Sigmoid colon (tissue), 7 donors: ENCODE measurements at places on chromosomes 16 and 17. TPM values are rescaled to one million over a fixed set of nuclear protein-coding genes. Genes with fewer than 3 reads are reported as not detected.

ST6GALNAC1 gene
- total RNA-seq, result 4.6 TPM

GPR139 gene
- total RNA-seq, result not detected

MRPL58 gene
- 67.9 TPM for total RNA-seq

HOXB8 gene
- total RNA-seq, result not detected

IST1 gene
- 173 TPM for total RNA-seq

VAT1 gene
- 164 TPM for total RNA-seq

KRTAP3-1 gene
- not detected for total RNA-seq

- no peak for DNase-seq
- H3K27ac ChIP-seq, result no peak overlapping the region
- H3K27me3 ChIP-seq, result no peaks in the 10 kb centered on the region
- H3K4me1 ChIP-seq, result no peaks in the 10 kb centered on the region
Observed at GRCh38 chr17:33049781-33050414, 58.3 kb downstream of the SPACA3 start.

GRCh38 chr16:67399749-67400704 is 6.7 kb upstream of the TPPP3 start:
- no peak overlapping the region for H3K4me3 ChIP-seq
- H3K27ac ChIP-seq, result no peak overlapping the region
- no peak for DNase-seq
- H3K27me3 ChIP-seq, result peaks cover 6% of the 10 kb centered on the region

DNA sequence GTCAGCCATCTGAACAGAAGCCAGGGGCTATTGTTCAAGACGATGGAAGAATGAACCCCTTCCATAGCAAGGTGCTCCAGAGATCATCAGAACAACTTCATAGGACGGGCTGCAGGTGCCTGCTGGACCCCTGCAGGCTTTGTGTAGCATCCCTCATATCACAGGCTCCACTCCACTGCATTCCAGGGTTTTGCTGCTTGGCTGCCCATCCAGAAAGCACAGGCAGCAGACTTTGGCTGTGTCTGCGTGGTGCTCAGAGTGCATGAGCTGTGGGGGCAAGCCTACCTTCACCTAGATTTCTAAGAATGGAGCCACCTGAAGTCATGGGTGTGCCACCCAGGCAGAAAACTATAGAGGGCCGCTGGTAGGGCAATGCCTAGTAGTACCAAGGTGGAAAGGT is 93.9 kb upstream of the NLRP1 start:
- no peak overlapping the region for H3K27ac ChIP-seq
- H3K4me3 ChIP-seq, result no peak overlapping the region
- H3K27me3 ChIP-seq, result peaks cover 5% of the 10 kb centered on the region
- no peak for DNase-seq
- no peaks in the 10 kb centered on the region for H3K36me3 ChIP-seq

- no peak for DNase-seq
- H3K4me1 ChIP-seq, result no peaks in the 10 kb centered on the region
- H3K27ac ChIP-seq, result no peak overlapping the region
- peaks cover 55% of the 10 kb centered on the region for H3K36me3 ChIP-seq
Observed at GRCh38 chr16:89283449-89283848, 65.9 kb downstream of the ZNF778 start.

GRCh38 chr16:81544700-81545271 is 100.2 kb downstream of the CMIP start:
- H3K27me3 ChIP-seq, result no peaks in the 10 kb centered on the region
- no peak for DNase-seq
- H3K4me3 ChIP-seq, result no peak overlapping the region
- H3K36me3 ChIP-seq, result no peaks in the 10 kb centered on the region
- no peak overlapping the region for H3K27ac ChIP-seq

DNA sequence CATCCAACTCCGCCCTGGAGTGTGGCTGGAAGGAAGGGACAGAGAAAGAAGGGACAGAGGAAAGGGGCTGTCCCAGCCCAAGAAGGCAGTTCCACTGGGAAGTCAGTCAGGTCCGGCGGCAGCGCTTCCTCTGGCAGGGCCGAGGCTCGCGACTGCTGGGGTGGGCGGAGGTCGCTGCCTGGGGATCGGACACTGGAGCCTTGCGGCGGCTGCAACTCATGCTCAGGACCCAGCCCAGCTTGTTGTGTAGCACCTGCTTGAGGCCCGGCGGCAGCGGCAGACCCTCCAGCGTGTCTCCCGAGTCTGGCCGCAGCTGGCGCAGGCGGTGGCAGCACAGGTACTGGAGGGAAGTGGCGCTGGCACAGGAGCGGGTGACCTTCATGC is 4.0 kb upstream of the MRPS34 start:
- H3K27me3 ChIP-seq, result no peaks in the 10 kb centered on the region
- H3K4me1 ChIP-seq, result peaks cover 42% of the 10 kb centered on the region
- no peak overlapping the region for H3K27ac ChIP-seq
- no peak overlapping the region for H3K4me3 ChIP-seq
- no peak for DNase-seq
- peaks cover 64% of the 10 kb centered on the region for H3K36me3 ChIP-seq

GRCh38 chr17:38702916-38703741 is 1.9 kb upstream of the MLLT6 start:
- no peak for DNase-seq
- H3K27ac ChIP-seq, result peak overlapping the region; percentile 98
- peaks cover 5% of the 10 kb centered on the region for H3K36me3 ChIP-seq
- H3K4me1 ChIP-seq, result peaks cover 53% of the 10 kb centered on the region
- peak overlapping the region; percentile 95 for H3K4me3 ChIP-seq
- no peaks in the 10 kb centered on the region for H3K27me3 ChIP-seq

DNA sequence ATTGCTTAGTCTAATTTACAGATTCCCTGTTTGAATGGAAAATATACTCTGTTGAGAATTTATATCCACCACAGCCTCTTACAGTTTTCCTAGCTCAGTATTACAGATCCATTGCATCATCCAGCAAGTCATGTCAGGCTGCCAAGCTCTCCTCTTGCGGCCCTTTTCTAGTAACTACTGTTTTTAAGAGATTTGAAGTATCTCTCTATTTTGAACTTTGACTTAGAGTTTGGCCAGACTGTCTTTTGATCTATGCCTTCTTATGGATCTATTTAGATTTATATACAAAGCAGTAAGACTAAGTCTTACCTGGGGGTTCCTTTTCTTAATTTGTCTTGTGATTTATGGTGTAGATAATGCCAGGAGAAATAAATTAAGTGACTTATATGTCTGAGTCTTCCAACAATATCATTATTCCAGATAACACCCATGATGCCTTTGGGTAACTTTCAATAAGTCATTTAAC is 53.1 kb upstream of the ABCC11 start:
- H3K4me3 ChIP-seq, result no peak overlapping the region
- no peaks in the 10 kb centered on the region for H3K27me3 ChIP-seq
- DNase-seq, result no peak
- peaks cover 97% of the 10 kb centered on the region for H3K36me3 ChIP-seq
- no peaks in the 10 kb centered on the region for H3K4me1 ChIP-seq
- no peak overlapping the region for H3K27ac ChIP-seq

DNA sequence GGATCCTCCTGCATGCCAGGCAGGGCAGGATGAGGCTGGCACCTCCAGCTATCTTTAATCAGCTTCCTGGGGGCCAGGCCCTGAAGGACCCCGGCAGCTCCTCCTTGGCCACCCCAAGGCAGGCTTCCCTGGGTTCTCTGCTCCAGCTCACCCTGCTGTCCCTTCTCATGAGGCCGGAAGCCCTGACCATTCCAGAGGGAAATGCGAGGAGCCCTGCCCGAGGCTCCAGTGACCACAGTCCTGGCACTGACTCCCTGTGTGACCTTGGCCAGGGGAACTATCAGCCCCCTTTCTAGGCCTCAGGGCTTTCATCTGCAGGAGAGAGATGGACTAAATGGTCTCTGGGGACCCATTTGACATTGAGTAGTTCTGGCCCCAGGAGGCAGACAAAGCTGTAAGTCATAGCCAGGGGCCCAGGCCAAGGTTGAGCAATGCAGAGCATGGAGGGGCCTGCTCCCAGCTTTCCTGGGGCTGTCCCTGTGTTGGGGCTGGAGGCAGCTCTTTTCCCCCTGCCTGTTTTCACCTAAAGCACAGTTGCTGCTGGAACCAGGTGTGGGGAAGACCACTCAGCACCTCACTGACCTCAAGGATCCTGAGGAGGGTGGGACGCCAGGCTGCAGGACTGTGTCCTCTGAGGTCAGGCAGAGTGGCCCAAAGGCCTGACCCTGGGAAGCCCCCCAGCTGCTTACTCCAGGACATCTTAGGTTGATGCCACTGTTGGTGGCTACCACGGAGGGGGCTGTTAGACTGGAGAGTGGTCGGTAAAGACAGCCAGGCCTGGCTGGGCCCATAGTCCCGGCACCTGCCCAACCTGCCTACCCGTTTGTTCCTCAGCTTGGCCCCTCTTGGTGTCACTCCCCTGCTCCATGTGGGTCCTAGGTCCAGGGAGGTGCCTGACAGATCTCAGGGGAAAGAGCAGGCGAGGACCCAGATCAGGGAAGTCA is 8.1 kb downstream of the KCNH6 start:
- no peak for DNase-seq
- no peaks in the 10 kb centered on the region for H3K4me1 ChIP-seq
- no peaks in the 10 kb centered on the region for H3K36me3 ChIP-seq

GRCh38 chr17:15742921-15743320 is 10.8 kb downstream of the TBC1D26 start:
- DNase-seq, result no peak
- no peak overlapping the region for H3K4me3 ChIP-seq
- no peaks in the 10 kb centered on the region for H3K4me1 ChIP-seq
- H3K27ac ChIP-seq, result no peak overlapping the region
- no peaks in the 10 kb centered on the region for H3K27me3 ChIP-seq

GRCh38 chr17:27384261-27384701 is 72.0 kb upstream of the KSR1 start:
- H3K27me3 ChIP-seq, result no peaks in the 10 kb centered on the region
- no peaks in the 10 kb centered on the region for H3K36me3 ChIP-seq
- H3K4me3 ChIP-seq, result no peak overlapping the region
- H3K4me1 ChIP-seq, result peaks cover 37% of the 10 kb centered on the region
- H3K27ac ChIP-seq, result peak overlapping the region; percentile 63

DNA sequence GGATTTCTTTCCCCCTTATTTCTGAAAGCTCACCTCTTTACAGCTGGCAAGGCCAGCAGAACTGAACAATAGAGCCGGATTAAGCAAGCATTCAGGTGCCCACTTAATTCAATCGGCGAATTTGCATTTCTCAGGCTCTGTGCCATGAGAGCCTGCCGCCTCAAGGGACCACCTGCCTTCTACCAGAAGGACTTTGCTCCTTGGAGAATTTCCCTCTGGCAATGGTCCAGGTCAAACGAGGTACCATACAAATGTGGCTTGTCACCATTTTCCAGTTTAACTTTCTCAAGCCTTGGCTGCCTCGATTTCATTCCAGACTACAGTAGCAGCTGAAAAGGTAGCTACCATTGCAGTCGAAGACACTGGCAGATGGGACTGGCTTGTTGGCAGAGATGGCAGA is 534.0 kb downstream of the MAF start:
- H3K27ac ChIP-seq, result no peak overlapping the region
- no peaks in the 10 kb centered on the region for H3K27me3 ChIP-seq
- no peak for DNase-seq
- no peaks in the 10 kb centered on the region for H3K36me3 ChIP-seq

- H3K4me3 ChIP-seq, result no peak overlapping the region
- H3K36me3 ChIP-seq, result no peaks in the 10 kb centered on the region
- H3K27ac ChIP-seq, result no peak overlapping the region
- DNase-seq, result peak; percentile 28
- peaks cover 20% of the 10 kb centered on the region for H3K4me1 ChIP-seq
Observed at GRCh38 chr17:39757931-39758873, 20.5 kb downstream of the GRB7 start.

DNA sequence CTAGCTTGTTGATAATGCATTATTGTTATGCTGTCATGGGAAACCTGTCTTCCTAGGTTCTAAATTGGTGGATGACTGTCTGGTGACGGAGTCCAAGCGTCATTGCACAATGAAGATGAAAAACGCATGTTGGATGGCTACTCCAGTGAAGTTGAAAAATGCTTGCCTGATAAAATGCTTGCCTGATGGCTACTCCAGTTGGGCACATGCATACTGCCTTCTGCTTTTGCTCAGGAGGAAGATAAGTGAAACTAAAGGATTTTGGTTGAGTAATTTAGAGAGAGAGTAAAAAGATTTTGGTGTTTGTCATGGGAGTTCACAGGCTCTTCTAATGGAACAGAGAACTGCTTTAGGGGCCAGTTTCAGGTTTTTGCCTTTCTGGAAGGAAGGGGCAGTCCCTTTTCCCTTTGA is 118.6 kb downstream of the PRKCA start:
- peak overlapping the region; percentile 67 for H3K27ac ChIP-seq
- no peak overlapping the region for H3K4me3 ChIP-seq
- H3K27me3 ChIP-seq, result no peaks in the 10 kb centered on the region
- no peak for DNase-seq
- H3K4me1 ChIP-seq, result peaks cover 34% of the 10 kb centered on the region

DNA sequence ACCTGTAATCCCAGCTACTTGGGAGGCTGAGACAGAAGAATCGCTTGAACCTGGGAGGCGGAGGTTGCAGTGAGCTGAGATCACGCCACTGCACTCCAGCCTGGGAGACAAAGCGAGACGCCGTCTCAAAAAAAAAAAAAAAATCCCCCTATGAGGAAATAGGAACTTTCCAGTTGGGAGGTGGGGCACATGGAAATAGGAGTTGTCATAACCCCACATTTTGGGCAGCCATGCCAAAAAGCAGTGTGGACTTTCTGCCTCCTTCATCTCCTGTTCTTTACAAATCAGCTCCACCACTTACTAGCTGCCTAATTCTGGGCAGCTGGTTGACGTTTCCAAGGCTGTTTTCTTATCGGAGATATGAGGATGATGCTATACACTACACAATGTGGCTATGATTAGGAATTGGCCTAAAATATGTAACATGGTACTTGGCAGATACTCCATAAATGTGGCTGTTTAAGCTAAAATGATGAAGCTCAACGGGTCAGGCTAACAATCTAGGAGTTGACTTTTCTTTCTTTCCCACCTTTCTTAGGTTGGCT is 21.5 kb upstream of the CCL5 start:
- H3K27ac ChIP-seq, result no peak overlapping the region
- H3K4me1 ChIP-seq, result no peaks in the 10 kb centered on the region
- H3K4me3 ChIP-seq, result no peak overlapping the region
- no peaks in the 10 kb centered on the region for H3K36me3 ChIP-seq

GRCh38 chr17:427327-427726 is 74.7 kb upstream of the RPH3AL start:
- no peak for DNase-seq
- H3K27me3 ChIP-seq, result no peaks in the 10 kb centered on the region
- H3K4me1 ChIP-seq, result no peaks in the 10 kb centered on the region
- no peak overlapping the region for H3K27ac ChIP-seq
- no peak overlapping the region for H3K4me3 ChIP-seq

- H3K4me3 ChIP-seq, result no peak overlapping the region
- DNase-seq, result no peak
- no peaks in the 10 kb centered on the region for H3K27me3 ChIP-seq
- H3K27ac ChIP-seq, result peak overlapping the region; percentile 58
Observed at GRCh38 chr16:11734025-11734652, 8.5 kb downstream of the TXNDC11 start.
